ENCODE measurements at places on chromosomes 13 and 19. TPM values are rescaled to one million over a fixed set of nuclear protein-coding genes. Genes with fewer than 3 reads are reported as not detected.

GRCh38 chr13:45702088-45702487, at the start of gene CBY2:
TSS of gene CBY2 (plus strand) at chr13:45702320. CDS start at chr13:45702391, 71 bp downstream.
- no peak within 1 kb of the TSS for H3K27ac ChIP-seq
- no peak for DNase-seq
- no peaks in the 10 kb centered on the region for H3K36me3 ChIP-seq
- H3K27me3 ChIP-seq, result no peaks in the 10 kb centered on the region
- no peak within 1 kb of the TSS for H3K4me3 ChIP-seq

DNA sequence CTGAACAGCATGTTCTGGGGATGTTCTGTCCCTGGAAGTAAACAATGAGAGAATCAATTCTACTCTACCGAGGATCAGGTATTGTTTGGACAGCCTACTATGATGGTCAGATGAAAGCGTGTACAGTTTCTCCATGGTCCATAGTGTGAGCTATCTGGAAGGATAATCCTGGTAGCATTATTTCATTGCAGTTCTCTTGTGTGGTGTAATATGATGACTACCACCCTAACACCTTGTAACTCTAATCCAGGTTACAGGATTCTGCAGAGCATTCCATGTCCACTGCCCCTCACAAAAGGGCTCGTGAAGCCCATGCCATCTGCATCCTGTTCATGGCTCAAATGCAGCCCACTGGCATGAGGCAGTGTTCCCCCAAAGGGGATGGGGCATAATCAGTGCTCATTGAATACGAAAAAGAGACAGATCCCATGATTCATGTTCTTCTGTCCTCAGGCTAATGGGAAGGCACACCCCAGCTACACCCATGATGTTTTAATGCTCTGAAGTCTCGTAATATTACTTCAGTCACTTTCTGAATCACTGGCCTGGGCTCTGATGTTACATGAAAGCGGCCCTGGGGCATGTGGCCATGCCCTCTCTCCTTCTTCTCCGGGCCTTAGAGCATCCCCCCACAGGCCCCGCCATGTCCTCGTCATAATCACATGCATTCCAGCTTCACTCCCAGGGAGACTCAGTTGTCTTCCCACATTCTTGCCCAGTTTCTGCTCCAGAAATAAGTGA, 68.4 kb downstream of the HSPH1 start:
- no peaks in the 10 kb centered on the region for H3K4me1 ChIP-seq
- no peak overlapping the region for H3K27ac ChIP-seq
- DNase-seq, result no peak
- no peaks in the 10 kb centered on the region for H3K27me3 ChIP-seq
- no peaks in the 10 kb centered on the region for H3K36me3 ChIP-seq
- no peak overlapping the region for H3K4me3 ChIP-seq

- H3K27ac ChIP-seq, result no peak overlapping the region
- H3K4me1 ChIP-seq, result no peaks in the 10 kb centered on the region
- no peak for DNase-seq
- no peaks in the 10 kb centered on the region for H3K36me3 ChIP-seq
Measured at GRCh38 chr13:112341976-112342735, 34.0 kb upstream of the SPACA7 start.

DNA sequence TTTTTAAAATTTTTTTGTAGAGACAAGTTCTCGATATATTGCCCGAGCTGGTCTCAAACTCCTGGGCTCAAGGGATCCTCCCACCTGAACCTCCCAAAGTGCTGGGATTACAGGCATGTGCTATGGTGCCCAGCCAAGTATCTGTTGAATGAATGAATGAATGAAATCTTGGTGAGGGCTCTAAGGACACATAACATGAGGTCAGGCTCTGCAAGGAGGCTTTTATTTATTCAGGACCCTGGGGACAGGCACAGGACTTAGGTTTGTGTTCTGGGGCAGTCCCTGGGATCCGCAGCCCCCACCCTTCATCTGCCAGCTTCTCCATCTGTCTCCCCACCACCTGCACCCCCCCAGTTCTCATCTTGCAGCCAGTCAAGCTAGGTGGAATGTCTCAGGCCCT, 4.6 kb downstream of the PTGIR start:
- no peak for DNase-seq
- no peak overlapping the region for H3K4me3 ChIP-seq
- H3K27ac ChIP-seq, result no peak overlapping the region
- no peaks in the 10 kb centered on the region for H3K27me3 ChIP-seq

- no peaks in the 10 kb centered on the region for H3K36me3 ChIP-seq
- H3K4me3 ChIP-seq, result no peak overlapping the region
- H3K27ac ChIP-seq, result no peak overlapping the region
- no peak for DNase-seq
- H3K4me1 ChIP-seq, result no peaks in the 10 kb centered on the region
Measured at GRCh38 chr19:56191711-56192110, 5.9 kb downstream of the ZSCAN5B start.

Gene CFAP97D2
- 4.6 TPM for total RNA-seq
